Omental fat pad (tissue), 4 donors: ENCODE measurements at places on chromosomes 1 and 21.

DNA sequence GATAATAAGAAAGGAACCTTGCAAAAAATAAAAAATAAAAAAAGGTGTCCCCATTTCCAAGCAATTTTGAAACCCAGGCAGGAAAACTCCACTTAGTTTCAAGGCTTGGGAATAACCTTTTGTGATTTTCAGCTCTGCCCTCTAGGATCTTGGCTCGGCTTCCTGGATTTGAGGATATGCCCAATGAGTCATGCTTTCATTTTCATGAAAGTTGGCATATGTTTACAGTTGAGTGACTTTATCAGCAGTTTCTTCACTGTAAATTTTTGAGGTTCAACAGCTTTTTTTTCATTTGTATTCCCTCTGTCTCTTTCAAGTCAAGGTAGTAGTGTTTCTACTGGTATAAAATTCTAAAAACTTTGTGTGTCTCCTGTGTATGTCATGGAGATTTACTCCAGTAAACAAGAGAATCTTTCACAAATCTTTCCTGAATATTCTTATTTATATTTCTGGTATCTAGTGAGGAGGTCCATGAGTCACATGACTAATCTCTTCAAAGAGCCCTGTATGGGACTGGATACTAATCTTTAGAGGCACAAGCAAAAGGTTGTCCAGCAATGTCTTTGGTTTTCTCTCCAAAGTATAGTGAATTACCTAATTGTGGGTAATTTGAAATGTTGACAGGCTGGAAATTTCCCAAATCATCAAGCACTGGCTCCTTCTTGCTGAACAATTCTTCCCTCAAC is 335.3 kb downstream of the BRINP2 start:
- no peak for DNase-seq

GRCh38 chr1:219805191-219805590 is 123.2 kb downstream of the SLC30A10 start:
- no peak for DNase-seq

GRCh38 chr1:41277371-41277975 is 35.4 kb upstream of the SCMH1 start:
- no peak for DNase-seq

DNA sequence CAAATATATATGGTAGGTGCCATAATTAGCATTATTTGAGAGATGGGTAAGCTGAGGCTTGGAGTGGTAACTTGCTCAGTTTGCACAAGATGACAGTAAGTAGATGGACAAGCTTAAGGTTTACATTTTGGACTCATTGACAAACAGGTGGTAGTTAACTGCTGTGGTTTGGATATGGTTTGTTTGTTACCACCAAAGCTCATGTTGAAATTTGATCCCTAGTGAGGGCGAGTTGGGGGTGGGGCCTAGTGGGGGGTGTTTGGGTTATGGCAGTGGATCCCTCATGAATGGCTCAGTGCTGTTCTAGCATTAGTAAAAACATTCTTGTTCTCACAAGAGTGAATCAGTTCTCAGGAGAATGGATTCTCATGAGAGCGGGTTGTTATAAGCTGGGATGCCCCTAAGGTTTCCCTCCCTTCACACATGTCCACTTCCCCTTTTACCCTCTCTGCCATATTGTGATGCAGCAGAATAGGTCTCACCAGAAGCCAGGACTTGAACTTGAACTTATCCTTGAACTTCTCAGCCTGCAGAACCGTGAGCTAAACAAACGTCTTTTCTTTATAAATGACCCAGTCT is 6.6 kb upstream of the PRRX1 start:
- no peak for DNase-seq

GRCh38 chr1:166836733-166837132 is 2.5 kb upstream of the POGK start:
- no peak for DNase-seq

DNA sequence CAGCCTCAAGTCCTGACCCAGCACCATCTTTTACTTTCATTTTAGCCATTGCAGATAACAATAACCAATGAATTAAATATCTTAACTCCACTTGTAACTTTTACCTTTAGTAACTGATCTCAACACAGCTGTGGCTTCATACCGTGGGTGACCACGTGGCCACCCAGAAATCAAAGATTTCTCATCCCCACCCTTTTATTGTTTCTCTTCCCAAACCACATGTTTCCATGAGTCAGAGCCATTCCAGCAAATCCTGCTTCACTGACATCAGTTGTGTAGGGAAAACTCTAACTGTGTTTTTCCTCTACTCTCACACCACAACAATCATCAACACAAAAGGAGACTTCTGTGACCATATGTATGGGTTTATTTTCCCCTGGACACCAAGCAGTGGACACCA is 25.1 kb upstream of the BRDT start:
- no peak for DNase-seq

- DNase-seq: no peak
Measured at GRCh38 chr1:115051850-115052249, 22.2 kb downstream of the TSHB start.

- no peak for DNase-seq
Measured at GRCh38 chr1:150928286-150928685, 2.1 kb downstream of the SETDB1 start.

DNA sequence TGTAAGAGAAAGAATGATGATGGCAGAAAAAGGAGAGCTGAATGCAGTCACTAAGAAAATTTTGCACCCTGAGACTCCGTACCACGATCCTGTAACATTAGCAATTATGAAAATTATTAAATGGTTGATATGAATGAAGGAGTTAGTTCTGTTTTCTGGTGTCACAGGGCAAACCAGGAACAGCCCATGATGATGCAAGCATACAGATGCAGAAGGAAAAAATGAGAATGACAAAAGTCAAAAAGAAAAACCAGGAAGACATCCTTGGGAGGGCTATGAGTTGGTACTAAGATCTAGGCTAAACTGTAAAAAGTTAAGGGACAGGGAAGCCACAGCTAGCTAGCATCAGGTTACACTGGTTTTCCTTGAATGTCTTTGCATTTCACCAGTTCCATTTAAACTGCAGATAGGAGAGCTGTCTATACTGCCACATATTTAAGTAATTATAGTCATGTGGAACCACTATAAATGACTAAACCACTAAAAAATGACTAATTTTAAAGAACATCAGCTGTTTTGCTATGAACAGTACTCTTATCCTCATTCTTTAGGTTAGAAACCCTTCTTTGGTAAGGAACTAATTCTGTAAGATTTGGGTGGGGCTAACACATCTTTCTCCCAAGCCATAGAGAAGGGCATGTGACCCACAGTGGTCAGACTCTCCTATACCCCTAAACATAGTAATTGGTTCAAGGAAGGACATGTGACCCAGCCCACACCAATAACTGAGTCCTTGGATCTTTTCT is 11.4 kb downstream of the DOCK7 start:
- no peak for DNase-seq

- no peak for DNase-seq
Measured at GRCh38 chr1:64568171-64568450, 98.2 kb downstream of the CACHD1 start.
